ENCODE measurements at places on chromosomes 6 and 20. TPM values are rescaled to one million over a fixed set of nuclear protein-coding genes. Genes with fewer than 3 reads are reported as not detected.

Gene IRAK1BP1
- 3.4 TPM for total RNA-seq

Gene EZR
- total RNA-seq: 84.7 TPM

Gene CLVS2
- total RNA-seq: under 0.01 TPM

Gene OR2J3
- total RNA-seq: not detected

Gene SOBP
- total RNA-seq: under 0.01 TPM

Gene MCUR1
- 16.8 TPM for total RNA-seq

Gene NR2E1
- total RNA-seq: not detected

Gene EGFL8
- total RNA-seq: 1.3 TPM

DNA sequence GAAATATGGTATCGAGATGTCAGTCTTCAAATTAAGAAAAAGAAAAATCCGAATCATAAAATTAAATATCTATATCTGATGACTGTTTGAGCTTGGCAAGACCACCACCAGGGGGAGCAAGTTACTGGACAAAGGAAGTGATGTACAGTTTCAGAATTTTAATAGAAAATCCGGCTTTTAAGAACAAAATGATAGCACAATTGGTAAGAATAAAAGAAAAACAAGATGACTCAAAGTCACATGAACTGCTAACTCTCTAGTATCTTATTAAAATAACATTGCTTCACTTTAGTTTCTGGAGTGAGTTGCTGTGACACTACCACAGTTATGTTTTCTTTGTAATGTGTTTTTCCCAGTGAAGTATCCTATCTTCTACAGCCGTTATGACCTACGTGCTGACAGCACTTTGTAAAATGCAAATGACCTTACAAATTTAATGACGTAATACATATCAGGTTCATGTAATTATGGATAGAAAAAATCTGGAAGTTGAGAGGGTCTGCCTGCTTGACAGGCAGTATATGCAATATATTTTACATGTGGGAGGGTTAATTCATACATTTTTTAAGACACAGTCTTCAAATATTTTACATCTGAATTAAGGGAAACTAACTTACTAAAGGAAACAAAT, 405.3 kb upstream of the HS3ST5 start:
- peak; percentile 71 for DNase-seq

GRCh38 chr20:20215976-20216727, 151.8 kb upstream of the INSM1 start:
- DNase-seq: no peak

DNA sequence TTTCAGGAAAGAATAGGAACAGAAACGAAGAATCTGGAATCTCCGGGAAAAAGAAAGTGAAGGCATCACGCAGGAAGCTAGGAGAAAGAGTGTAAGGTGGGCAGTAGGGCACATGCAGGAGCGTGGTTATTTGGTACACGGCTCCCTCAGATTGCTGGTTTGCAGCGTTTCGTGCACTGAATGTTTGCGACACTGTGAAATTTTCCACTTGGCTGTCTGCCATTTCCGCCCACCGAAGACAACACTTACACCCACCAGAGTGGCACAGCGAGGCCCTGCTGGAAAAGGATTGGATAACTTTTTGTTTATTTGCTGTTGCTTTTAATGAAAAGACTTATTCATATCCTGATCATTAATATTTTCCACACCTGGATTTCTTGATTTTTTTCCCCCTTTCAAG, 248.3 kb downstream of the GMPR start:
- no peak for DNase-seq

- no peak for DNase-seq
Observed at GRCh38 chr6:160960839-160961238, 30.7 kb upstream of the MAP3K4 start.

- no peak for DNase-seq
Observed at GRCh38 chr6:158629367-158630221, 14.9 kb downstream of the DYNLT1 start.

DNA sequence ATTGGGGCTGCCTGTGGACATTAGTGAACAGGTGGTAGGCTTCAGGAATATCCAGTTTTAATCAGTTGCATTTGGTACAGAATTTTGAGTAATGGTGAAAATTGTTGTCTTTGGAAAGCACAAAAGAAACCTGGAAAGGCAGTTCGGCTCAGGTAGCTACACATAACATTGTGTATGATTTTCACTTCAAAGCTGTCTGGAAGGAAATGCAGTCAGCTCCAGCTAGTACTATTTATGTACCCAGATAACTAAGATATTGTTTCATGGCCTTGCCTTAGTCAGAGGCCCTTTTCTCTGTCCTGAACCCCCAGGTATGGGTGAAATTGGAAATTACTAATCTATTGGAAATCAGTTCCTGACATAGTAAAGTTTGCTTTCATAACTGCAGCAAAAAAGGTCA, 195.6 kb upstream of the UST start:
- no peak for DNase-seq

DNA sequence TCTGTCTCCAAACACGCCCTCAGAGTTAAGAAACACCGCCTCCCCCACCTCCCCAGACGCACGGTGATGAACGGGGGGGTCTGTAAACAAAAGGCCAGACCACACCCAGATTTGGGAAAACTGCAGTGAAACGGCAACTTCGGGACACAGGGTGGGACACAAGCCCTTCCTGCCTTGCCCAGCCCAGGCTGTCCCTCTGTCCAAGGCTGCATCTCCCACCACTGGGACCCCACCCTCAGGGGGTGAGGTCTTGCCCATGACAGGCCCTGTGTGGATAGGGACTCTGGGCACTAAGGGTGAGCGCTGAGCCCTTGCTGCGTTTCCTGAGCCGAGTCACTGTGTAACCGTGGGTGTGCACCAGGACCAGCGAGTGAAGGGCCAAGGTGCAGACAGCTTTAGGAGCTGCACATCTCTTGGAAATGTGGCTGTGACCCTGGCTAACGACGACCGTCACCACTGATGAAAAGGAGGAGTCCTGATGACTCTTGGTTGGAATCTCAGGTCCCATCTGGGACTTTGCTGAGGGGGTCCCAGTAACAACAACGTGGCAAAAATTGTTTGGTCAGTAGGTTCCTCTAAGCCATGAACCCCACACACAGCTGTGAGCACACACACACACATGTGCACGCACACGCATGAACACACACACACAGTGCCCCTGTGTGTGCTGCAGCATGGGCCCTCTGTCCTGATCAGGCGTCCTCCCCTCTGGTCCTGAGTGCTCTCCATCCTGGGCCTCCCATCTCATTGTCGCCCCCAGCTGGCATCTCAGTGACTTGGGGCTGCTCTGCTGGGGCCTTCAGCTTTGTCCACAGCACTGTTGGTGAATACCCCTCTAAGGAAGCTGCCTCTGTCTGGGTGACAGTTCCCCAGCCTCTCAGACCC, 100.6 kb downstream of the RAMACL start:
- no peak for DNase-seq
